ENCODE measurements at places on chromosomes 3 and 15.

DNA sequence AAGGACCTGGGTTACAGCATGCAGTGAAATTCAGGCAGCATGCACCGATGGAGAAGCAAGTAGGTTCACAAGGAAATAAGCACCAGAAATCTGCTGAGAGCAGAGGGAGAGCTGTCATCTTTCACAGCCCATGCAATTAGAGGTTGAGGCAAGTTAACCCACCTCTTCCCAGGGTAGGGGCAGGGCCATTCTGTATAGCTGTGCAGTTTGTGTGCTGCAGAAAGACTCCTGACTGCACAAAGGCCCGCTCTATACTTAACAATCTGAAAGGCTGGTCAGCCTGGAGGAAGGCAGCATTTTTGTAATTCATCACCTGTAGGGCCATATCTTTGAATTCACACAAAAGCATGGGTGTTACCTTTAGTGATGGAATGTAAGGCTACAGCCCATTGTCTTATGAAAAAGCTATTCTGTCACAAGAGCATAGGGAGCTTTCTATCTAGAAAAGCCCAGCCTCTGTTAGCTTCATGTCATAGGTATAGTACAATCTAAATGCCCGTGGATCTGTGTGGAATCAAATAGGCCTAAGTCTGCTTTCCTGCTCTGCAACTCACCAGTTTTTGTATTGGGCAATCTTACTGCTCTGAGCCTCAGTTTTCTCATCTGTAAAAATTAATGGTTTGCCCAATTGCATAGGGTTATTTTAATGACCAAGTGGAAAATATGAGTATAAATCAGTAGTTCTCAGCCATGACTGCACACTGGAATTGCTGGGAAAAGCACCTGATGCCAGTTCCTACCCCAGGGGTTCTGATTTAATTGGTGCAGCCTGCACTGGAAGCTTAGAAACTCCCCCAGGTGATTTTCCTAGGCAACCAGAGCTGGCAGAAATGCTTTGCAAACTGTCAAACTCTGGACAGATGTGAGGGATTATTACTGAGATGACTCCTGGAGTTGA lies 65.2 kb downstream of the ATP13A5 start:
- no peak for DNase-seq

DNA sequence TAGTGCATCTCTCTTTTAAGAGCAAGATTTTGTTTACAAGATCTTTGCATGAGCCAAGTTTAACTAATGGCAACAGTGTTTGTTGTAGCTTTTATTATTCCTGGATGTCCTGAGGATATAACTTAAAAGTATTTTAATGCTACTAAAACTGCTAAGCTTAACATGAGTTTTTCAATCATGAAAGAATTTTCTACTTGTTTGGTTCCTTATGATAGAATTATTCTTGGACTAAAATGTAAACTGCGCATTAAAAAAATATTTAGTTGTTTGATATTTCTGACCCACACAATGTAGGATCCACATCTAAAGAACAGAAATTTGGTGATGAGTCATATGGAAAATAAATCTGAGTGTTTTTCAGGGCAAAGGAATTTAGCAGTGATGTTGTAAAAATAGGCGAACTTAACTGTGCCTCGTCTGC lies 70.8 kb downstream of the RAP2B start:
- no peak for DNase-seq

DNA sequence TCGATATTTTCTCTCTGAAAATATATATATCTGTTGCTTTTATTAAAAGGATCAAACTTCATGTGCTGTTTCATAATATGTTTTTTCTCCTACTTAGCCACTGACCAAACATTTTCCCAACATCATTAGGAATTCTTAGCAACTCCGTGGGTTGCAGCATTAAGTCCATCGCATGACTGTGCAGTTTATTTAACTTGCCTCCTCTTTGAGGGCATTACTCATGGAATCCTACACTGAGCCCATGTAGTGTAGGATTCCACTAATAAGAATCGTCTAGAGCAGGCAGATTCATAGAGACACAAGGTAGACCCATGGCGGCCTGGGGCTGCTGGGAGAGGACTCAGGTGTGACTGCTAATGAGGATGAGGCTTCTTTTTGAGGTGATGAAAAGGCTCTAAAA lies 49.3 kb downstream of the CMTM6 start:
- no peak for DNase-seq

DNA sequence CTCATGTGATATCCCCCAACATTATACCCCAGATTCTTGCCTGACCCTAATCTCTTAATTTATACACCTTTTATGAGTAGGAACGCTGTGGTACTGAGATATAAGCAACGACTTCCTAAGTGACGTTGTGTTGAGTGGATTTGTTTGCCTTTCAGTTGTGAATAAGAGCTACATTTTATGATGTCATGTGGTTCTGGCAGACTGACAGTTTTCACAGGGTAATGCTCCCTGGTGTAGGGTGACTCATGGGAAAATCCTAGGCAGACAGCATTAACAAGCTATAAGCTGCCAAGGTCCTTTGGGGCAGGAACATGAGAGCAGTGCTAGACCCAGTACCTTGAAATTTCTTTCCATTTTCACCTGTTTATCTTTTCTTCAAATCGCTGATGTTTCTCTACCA lies 11.2 kb downstream of the C3orf52 start:
- DNase-seq: no peak

DNA sequence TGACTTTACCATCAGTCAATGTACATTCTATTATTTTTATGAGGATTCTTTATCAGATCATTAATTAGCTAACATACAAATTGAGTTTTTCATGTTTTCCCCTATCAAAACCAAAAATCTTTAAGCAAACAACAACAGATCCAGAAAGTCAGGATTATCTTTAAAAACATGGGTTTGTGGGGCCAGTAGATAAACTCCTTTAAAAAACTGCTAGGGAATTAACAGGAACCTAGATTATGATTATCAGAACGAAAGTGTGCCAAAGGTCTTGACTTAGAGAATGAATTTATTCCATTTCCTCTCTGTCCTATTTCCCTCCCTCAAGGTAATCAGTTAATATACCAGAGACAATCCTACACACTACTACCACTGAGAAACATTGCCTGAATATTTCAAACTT lies 13.2 kb upstream of the CCDC13 start:
- no peak for DNase-seq

- DNase-seq: no peak
These were observed 55.2 kb downstream of the TMOD3 start for GRCh38 chr15:51884517-51885236.

DNA sequence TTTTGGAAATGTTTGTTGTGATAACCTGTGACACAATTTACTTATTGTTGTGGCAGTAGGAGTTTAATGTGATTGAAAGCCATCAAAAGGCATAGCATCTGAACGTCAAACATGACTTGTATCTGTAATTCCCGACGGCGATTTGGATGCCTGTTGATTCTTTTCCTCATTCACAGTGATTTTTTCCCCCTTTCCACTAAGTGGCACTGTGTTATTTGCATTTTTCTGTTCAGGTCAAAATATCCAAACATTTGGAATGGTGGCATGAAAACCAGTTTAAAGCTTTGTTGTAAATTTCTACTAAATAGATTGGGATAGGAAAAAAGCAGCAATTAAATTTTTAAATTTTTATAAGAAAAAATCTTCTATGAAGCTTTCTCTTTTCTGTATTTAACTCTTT lies 259.9 kb upstream of the KCNH8 start:
- no peak for DNase-seq

- no peak for DNase-seq
These were observed 589 bp downstream of the KLF15 start for GRCh38 chr3:126356373-126357264.

DNA sequence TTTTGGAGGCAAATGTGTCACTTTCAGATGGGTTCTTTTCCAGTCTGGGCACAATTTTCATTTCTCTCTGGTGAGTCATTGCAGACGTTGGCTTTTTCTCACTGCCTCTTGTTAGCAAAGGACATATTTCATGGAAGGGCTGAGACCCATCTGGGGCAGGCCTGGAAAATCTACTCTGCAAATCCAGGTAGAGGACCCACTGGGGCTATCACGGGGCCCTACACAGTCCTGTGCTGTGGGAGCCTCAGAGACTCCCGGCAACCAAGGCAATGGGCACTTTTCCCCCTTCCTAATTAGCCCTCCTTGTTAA lies 58.0 kb downstream of the HRH1 start:
- no peak for DNase-seq

GRCh38 chr15:75200765-75201615 lies 692 bp upstream of the C15orf39 start:
- no peak for DNase-seq

DNA sequence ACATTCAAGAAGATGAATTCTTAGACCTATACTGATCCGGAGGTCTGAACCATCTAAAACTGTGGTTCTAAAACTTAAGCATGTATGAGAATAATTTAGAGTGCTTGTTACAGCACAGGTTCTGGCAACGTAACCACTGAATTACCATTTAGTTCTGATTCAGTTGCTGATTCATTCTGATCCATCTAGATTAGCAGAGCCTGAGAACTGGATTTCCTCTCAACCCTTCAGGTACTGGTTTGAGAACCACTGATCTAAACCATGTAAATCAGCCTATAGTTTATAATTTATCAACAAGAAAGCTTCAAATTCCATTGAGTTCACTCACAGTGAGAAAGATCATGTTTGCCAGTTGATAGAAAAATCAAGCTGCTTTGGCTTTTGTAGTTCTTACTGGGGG lies 1001.1 kb upstream of the EPHA6 start:
- no peak for DNase-seq

DNA sequence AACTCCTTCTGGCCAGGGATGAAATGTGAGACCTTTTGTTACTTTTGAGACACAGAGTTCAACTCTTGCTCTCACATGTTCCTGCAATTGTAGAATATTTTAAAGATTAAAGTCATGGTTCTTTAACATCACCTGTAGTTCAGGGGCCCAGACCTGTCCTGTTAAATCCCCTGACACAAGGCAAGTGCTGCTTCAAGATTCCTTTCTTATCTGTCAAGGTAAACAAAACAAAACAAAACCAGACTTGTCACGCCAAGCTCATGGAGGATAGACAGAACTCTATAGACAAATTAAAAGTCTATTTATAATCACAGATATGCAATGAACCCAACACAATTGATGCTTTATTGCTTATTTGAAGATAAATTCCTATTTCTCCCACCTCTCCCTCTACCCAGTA lies 48.6 kb upstream of the NEDD4 start:
- DNase-seq: no peak

DNA sequence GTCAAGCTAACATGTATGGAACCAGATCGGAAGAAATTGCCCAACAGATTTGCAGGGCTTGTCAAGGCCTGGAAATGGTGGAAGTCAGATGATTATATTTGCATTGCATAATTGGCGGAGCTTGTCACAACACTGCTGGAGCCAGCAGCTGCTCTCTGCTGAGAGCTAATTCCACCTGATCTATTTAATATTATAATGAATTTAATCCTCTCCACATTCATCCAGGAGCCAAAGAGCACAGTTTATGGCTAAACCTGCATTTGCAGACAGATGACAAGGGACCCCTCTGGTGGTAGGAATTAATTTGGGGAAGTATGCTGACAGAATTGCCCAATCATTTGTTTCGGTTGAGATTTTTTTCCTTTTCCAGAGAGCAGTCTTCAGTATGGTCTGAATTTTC lies 730.2 kb downstream of the TUSC7 start:
- no peak for DNase-seq

DNA sequence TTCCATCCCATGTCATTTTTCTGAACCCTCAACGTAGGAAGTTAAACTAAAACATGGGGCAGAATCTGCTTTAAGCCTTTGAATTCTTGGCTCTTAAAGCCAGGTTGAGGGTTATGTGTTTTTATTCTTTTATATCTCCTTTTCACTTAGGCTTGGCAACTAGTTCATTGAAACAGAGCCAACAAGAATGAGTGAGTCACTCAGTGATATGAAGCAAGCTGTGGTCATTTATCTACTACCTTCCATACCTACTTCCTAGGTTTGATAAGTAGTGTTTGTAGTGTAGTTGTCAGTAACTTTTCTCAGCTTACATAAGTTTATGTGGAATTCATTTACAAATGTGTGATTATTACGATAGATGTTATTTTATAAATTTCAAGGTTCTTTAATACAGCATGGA lies 67.4 kb downstream of the SNRPN start:
- DNase-seq: no peak

GRCh38 chr3:147404000-147404799 lies 2.1 kb downstream of the ZIC4 start:
- no peak for DNase-seq

GRCh38 chr3:9040996-9041395 lies 77.7 kb upstream of the RAD18 start:
- DNase-seq: no peak

DNA sequence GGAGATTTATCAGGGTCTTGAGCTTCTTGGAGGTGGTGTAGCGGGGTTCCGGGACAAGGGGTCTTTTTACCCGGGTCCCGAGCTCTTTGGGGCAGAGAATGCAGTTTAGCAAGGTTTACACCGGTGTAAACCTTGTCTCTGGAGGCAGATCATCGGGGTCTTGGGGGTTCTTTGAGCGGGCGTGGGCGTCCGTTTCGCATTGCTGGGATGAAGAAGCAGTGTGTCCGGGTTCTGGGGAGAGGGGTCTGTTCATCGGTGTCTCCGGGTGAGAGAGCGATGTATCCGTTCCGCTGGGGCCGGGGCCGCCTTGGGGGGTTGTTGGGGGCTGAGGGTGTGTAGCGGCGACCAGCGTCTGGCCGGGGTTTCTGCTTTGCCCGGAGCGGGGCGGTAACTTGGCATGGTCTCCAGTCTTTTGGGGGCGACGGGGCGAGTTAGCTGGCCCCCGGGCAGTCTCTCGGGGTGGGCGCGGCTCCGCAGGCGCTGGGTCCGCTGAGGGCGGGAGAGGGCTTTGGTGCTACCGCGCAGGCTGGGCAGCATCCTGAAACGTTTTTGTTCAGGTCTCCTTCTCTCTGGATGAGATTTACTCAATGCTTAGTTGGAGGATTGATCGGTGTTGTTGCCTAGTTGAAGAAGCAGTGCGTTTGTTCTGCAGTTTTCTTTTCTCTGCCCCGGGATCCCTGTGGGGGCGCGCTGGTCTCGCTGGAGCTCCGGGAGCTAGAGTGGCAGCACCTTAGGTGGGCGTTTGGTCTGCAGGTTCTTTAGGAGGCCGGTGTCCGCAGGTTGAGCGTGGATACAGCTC lies 843 bp downstream of the GLCE start:
- no peak for DNase-seq

GRCh38 chr3:13219077-13219901 lies 146.1 kb upstream of the IQSEC1 start:
- DNase-seq: no peak

DNA sequence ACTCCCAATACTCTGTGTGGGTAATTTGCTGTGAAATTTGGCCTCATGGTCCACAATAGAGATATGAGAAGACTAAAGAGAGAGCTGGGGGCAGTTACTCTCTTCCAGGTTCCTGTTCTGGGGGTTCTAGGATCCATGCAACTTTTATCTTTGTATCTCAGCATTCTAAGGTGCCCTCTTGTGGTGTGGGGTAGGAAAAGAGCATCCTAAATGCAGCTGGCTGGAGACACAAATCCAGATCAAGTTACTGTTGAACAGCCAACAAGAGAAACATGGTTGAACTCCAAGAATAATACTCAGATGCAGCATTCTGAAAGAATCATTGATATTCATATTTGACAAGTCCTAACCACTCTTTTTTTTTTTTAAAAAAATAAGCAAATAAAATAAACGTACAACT lies 238.2 kb downstream of the GREM1 start:
- DNase-seq: no peak

- DNase-seq: no peak
These were observed 797 bp downstream of the MAP3K13 start for GRCh38 chr3:185363662-185364203.

GRCh38 chr3:193317682-193318300 lies 60.8 kb downstream of the ATP13A5 start:
- no peak for DNase-seq

GRCh38 chr15:77768107-77768506 lies 135.4 kb upstream of the LINGO1 start:
- DNase-seq: no peak

GRCh38 chr15:99467338-99467720 lies 98.5 kb upstream of the MEF2A start:
- DNase-seq: no peak

GRCh38 chr15:36365963-36366362 lies 213.5 kb upstream of the CDIN1 start:
- no peak for DNase-seq

Data from type B pancreatic cell (in vitro differentiated cells).